ENCODE measurements at places on chromosomes 1 and 21. TPM values are rescaled to one million over a fixed set of nuclear protein-coding genes. Genes with fewer than 3 reads are reported as not detected.

Gene NHLH1
- total RNA-seq = under 0.01 TPM

DNA sequence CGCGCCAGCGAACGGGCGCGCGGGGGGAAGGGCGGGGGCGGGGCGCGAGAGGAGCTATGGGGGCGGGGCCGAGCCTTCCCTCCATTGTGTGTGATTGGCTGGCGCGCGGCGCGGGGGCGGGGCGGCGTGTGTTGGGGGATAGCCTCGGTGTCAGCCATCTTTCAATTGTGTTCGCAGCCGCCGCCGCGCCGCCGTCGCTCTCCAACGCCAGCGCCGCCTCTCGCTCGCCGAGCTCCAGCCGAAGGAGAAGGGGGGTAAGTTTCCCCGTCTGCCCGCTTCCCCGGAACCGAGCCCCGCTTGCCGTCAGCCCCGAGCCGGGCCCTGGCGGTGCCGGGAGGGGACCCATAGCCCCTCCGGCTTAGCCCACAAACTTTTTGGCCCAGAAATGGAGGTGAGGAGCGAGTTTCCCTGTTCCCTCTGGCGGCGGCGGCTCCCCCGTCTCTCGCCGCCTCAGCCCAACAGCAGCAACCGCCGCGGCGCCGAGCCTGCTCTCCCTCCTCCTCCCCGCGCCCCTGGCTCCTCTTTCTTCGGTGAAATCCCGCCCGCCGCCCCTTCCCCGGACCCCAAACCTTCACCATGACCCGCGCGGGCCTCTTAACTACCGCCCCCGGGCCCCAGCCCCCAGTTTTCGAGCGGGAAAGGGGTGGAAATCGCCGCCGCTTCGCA, at the start of gene H3-3A:
Gene H3-3A, plus strand, starts transcription at position 159 of the 666 bp plus-strand sequence. CDS start 1,636 bp downstream, outside the sequence.
- DNase-seq = peak; percentile 79

GRCh38 chr1:32335790-32336590, at the start of gene MARCKSL1:
MARCKSL1 (minus strand) TSS chr1:32336233; CDS start chr1:32336033, 200 bp downstream.
- no peak for DNase-seq

- DNase-seq = no peak
These were observed 123.5 kb upstream of the HOOK1 start for GRCh38 chr1:59691261-59691660.

Gene CD52
- total RNA-seq = not detected

- no peak for DNase-seq
These were observed 6.9 kb upstream of the NOS1AP start for GRCh38 chr1:162062542-162063015.

DNA sequence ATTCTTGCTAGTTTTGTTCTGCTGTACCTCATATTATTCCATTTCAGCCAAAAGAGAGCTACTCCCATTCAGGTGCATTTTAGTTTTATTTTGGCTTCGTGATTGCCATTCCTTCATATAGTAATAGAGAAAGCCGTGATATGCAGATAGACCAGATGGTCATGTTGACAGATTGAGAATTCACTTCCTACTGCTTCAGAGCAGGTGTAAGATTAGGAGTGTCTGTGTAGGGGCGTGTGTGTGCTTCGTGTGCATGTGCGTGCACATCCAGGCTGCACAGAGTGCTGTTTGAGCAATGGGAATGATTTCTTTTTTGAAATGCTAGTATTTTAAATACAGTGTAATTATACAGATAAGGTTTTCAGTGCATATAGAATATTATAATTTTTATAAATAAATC, 10.3 kb downstream of the NFIA start:
- no peak for DNase-seq

DNA sequence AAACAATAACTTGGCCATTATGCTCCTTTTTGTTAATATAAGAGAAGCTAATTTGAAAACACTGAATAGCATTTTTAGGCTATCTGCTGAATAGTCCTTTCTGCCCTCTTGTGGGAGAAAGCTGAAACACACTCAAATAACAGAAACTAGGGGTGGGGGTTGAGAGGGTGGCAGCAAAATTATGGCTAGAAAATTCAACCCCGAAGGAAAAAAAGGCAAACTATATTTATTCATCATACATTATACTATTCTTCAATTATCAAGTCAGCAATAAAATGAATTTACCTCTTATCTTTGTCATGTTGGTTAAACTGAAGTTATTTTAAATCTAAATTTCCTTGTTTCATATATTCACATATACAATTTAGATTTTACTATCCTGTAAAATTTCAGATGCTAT, 255.9 kb downstream of the FAF1 start:
- DNase-seq = no peak

Gene DCDC2B
- total RNA-seq = not detected

DNA sequence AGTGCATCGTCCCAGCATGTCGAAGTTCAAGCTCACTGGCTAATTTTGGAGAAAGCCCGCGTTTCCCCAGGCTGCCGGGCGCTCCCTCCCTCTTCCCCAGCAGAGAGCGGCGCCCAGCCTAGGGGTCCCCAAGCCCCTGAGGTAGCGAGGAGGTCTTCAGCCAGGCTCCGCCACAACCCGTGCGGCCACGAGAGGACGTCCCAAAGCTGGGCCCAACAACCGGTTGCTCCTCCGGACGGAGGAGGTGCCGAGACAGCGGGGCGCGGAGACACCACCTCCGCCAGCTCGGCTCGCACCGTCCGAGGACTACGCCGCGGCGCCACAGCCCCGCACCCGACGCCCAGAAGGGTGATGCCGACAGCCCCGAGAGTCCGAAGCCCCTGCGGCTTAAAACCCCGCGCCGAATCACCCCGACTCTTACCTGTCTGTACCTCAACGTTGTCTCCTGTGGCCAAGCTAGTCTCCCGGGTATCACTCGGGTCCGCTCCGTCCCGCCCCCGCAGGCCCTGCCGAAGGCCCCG, at the start of gene DENND2C:
Gene DENND2C, minus strand, starts transcription at position 488 of the 521 bp plus-strand sequence. CDS start 44,065 bp downstream, outside the sequence.
- no peak for DNase-seq

DNA sequence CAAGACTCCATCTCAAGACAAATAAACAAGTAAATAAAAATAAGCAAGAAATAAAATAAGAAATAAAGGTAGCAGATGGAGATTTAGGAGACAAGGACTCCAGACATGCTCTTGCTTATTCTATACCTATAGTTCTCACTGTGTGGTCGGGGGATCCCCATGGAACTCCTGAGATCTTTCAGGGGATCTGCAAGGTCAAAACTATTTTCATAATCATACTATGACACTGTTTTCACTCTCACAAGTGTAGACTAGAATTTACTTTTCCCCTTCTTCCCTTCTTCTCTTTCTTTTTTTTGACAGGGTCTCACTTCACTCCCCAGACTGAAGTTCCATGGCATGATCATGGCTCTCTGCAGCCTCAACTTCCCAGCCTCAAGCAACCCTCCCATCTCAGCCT, 29.8 kb upstream of the NLRP3 start:
- DNase-seq = no peak

DNA sequence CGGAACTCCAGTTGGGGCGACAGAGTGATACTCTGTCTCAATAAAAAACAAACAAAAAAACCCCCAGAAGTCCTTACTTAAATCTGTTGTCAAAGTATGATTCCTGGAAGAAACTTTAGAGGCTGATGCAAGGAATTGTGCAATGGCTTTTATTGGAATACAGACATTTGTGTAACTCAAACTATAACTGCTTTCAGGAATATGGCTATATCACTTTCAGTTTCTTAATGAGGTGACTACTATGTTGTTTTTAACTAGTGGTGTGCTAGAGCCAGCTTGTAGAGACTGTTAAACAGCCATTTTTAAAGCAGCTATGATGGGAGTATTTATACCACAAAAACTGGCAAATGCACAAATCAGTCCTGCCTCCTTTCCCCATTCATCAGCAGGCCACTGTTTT, 22.7 kb upstream of the DNAJC28 start:
- DNase-seq = no peak

- DNase-seq = no peak
These were observed 38.5 kb downstream of the B3GALT5 start for GRCh38 chr21:39651206-39651605.

DNA sequence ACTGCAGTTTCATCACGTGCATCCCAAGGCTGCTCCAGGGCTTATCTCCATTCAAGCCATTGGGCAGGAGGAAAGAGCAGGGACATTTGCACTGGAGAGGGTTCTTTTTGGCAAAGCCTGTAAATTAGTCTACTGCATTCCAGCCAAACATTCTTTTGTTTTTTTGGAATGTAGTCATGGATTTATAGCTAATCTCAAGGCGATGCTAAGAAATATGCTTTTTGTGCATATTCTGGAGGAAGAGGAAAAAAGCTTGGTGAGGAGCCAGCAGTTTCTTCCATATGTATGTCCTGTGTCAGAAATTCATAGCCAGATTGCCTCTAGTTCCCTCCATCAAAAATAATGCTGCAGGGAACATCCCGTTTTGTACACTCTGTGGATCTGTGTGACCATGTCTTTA, 221.4 kb downstream of the BACH1 start:
- DNase-seq = no peak

DNA sequence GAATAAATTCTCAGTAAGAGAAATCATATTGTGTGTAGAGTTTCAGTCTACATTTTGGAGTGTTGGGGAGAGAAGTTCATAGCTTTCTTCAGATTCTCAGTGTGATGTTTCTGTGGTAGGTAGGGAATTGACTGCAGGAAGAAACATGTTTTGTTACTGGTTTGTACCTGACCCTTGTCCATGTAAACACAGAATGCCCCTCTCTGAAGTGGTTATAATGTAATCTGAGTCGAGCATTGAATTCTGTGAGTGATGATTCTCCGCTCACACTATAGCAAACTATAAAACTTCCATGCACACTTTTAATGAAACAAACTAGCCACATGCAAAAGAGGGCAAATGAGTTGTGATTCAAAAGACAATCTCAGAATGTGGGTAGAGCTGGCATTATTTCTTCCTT, 433.2 kb downstream of the USP25 start:
- no peak for DNase-seq

Gene RUNX3
- total RNA-seq = under 0.01 TPM

Gene TRMT1L
- total RNA-seq = 38.3 TPM

Gene GPATCH4
- 27.2 TPM for total RNA-seq

Gene VPS72
- total RNA-seq = 65.7 TPM

Gene ESPN
- 0.81 TPM for total RNA-seq

Gene IGFN1
- total RNA-seq = not detected

DNA sequence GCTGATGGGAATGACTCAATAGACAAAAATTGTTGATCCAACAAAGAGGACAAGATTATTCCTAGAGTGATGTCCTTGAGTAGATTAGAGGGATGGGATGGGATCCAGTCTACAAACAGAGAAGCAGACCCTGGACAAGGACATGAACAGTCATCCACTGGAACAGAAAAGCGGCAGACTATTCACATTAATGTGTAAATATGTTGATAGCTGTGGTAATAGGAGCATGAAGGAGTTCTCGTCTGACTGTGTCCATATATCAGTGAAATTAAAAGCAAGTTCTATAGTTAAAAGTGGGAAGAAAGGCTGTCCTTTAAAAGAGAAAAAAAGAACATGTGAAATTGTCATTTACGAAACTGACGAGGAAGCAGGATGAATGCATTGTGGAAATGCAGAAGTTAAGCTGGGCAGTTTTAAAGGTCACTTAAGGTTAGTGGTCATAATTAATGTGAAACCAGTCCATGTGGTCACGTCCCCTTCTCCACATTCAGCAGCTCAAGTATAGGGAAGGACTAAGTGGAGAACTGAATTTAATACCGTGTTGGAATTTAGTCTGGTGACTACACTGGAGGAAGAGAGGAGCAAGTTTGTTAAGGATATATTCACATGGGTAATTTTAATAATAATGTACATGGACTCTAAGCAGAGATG, 62.1 kb downstream of the PIK3R3 start:
- no peak for DNase-seq

GRCh38 chr1:21655748-21656147, 13.4 kb downstream of the RAP1GAP start:
- DNase-seq = no peak

Gene RGS7
- total RNA-seq = 0.40 TPM

GRCh38 chr1:90919900-90920299, 101.9 kb downstream of the ZNF644 start:
- no peak for DNase-seq

DNA sequence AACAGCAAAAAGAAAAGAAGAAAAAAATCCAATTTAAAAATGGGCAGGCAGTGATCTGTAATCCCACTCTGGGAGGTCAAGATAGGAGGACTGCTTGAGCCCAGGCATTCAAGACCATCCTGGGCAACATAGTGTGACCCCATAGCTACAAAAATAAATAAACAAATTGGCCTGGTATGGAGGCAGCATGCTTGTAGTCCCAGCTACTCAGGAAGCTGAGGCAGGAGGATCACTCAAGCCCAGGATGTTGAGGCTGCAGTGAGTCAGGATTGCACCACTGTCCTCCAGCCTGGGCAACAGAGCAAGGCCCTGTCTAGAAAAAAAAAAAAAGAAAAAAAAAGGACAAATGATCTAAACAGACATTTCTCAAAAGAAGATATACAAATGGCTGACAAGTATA, 99.6 kb downstream of the EIF4G3 start:
- DNase-seq = peak; percentile 32

GRCh38 chr1:33396188-33397124, 34.4 kb downstream of the PHC2 start:
- DNase-seq = no peak

DNA sequence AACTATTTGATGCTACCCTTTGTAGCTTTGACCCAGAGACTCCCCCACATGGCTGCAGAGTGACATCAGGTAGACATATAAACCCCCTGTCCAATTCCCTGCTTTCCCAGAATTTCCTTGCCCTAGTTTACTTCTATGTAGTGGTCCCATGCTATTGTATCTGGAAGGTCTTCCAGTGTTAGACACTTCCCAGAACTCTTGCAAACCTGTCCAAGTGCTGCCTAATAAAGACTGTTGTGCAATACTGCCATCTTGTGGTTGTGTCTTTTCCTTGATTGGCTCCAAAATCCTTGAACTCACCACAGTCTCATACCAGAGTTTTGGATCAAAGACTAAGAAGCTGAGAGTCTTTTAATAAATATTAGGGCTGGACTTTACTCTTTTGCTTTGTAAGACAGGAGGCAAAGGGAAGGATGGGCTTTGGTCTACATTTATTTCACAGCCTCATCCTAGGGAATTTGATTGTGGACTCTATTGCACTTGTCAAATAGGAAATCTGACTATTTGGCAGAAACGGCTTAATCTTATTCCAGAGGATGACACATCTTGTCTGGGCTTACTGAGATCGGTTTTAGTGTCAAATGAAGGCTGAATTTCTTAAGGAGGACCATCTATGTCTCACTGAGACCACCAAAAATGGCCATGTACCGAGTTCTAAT, 169.9 kb downstream of the LRRC7 start:
- peak; percentile 24 for DNase-seq
